ENCODE measurements at places on chromosomes 1 and 21. TPM values are rescaled to one million over a fixed set of nuclear protein-coding genes. Genes with fewer than 3 reads are reported as not detected.

Gene SPOCD1
- 8.4 TPM for total RNA-seq

Gene MAST2
- total RNA-seq, result 31.4 TPM

Gene FTCD
- total RNA-seq, result 1.3 TPM

Gene AGT
- total RNA-seq, result 27.5 TPM

Gene ACKR1
- total RNA-seq, result not detected

Gene SLC30A2
- total RNA-seq, result not detected

Gene FAM151A
- total RNA-seq, result not detected

GRCh38 chr1:4461726-4462290, 192.6 kb upstream of the AJAP1 start:
- DNase-seq, result no peak

GRCh38 chr1:160657250-160657781, 10.5 kb upstream of the SLAMF1 start:
- DNase-seq, result no peak

DNA sequence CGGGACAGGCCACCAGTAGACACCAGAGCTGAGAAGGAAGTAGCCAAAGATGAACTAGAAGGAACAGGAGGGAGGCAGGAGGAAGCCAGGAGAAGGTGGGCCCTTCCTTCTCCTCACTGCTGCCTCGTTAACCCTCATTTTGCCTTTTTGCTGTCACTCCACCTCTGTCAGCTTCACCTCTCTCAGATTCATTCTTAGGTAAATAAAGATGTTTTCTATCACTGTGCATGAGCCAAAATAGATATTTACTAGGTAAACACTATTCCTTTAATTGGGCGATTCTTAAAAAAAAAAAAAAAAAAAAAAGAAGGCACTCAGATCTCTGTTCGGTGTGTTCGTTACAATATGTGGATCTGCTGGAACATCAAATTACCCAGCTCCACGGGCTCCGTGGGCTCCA, 112.3 kb downstream of the GLUL start:
- no peak for DNase-seq

DNA sequence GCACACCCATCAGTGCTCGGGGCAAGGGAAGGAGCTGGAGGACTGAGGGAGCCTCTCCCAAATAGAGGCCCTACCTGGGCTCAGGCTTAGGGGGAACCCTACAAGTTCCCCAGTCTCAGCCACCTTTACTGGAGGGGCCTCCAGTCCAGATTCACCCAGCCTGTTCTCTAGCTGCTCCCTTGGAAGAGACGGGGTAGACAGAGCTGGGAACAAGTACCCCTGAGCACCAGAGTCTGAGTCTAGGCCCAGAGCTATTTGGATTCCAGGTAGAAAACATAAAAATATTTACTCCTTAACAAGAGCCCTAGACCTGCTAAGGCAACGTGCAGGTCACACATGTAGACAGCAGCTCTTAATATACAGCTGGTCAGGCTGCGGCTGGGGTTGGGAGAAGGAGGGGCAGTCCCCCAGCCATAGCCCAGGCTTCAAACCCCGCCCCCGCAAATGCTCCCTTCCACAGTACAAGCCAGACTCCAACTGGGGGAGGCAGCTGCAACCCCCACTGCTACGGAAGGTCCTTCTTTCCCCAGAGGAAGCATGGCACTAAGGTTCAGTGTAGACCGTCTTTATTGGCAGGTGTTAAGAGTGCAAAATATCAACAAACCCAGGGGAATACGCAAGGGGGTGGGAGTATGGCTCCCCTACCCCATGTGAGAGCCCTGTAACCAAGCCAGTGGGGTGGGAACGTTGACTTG, 8.0 kb downstream of the TENT5B start:
- no peak for DNase-seq

- no peak for DNase-seq
Measured at GRCh38 chr21:32795376-32795775, 23.8 kb upstream of the PAXBP1 start.

GRCh38 chr1:182974506-182975191, 21.7 kb upstream of the SHCBP1L start:
- no peak for DNase-seq

DNA sequence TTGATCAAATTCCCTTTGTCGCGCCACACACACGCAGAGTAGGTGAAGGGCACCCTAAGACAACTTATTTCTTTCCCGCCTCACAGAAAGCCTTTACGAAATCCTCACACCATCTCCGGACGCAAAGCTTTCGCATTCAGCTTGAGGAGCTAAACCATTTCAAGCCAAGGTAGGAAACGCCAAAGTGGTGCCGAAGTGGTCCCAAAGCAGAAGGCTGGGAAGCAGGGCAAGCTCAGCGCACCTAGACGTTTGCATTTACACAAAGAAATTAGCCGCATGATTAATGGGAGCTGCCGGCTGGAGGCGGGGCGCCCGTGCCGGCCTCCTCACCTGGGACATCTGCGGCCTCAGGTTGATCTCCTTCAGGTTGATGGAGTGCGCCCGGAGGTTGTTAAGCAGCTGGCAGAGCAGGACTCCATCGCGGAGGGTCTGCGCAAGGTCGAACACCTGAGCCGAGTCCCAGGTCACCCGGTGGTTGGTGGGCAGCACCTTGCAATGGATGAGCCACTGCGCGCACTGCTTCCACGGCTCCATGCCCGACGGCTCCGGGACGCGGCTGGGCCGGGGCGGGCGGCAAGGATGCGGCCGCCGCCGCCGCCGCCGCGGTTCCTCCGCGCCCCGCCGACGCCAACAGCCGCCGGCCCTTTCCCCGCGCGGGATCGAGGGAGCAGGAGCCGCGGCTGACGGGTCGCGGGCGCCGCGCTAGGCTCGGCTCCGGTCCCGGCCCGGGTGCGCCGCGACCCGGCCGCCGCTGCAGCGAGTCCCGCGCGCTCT, 457 bp downstream of the VAV3 start:
- no peak for DNase-seq

DNA sequence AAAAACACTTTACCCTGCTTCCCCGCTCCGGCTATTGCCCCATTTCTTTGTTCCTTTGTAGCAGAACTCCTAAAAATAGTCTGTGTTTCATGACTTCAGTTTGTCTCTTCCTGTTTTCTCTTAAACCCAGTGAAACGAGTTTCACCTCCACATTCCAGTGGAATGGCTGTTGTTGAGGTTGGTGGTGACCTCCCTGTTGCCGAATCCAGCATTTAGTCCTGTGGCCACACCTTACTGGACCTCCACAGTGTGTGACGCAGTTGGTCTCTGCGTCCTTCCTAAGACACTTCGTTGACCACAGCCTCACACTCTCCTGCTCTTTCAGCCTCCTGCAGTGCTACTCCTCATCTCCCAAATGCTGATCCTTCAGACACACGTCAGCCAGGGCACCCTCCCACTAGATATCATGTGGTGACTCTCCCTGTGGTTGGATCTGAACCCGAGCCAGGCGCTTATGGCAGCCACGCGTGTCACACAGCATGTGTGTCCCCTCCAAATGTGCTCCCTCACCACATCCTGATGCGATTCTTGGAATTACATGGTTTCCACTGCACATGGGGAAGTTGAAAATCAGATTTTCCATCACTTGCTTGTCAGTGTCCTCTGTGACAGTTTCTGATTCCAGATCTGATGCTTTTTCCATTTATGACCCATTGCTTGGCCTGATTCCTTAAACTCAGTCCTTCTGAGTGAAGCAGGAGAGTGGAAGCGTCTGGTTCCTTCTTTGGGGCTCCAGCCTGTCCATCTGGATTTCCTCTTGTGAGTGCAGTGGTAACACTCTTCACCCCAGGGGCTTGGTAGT, 99.1 kb upstream of the ARTN start:
- peak; percentile 60 for DNase-seq

DNA sequence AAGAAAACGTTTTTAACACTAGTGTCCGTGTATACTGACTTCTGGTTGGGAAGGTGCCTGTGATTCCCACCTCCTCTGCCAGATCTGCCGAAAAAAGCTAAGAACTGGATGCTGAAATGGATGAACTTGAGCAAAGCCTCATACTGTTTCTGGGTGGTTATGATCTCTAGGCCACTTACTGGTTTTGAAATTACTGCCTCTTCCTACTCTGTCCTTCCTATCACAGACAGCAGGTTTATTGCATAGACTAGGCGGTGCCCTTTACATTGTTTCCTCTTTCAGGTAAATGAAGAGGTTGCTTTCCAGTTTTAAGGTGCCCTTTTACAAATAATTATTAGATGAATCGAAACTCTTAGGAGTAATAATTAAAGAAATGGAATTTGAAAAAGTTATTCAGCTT, 27.5 kb downstream of the PEX14 start:
- no peak for DNase-seq

- DNase-seq, result no peak
Measured at GRCh38 chr1:40606978-40607377, 58.5 kb downstream of the RIMS3 start.

DNA sequence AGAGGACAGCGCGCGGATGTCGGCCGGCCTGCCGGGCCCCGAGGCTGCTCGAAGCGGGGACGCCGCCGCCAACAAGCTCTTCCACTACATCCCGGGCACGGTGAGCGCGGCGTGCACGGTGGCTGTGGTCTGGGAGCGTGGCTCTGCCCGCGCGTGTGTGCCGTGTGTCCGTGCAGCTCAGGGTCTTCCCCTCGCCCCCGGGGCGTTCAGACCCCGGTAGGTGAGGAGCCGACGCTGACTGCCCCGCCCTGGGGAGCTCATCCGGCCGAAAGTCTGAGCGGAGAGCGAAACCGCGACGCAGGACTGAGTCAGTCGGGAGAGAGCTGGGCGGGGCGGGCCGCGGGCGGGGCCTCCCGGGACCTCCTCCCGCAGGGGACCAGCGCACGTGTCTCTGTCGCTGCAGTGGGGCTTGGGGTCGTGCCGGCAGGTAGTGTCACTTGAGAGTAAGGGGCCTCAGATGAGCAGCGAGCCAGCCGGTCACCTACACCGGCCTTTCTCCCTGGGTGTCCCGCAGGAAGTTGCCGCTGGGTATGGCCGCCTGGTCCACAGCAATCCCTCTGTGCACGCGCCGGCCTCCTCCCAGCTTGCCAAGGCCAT, 520 bp downstream of the PLEKHN1 start:
- peak; percentile 70 for DNase-seq

DNA sequence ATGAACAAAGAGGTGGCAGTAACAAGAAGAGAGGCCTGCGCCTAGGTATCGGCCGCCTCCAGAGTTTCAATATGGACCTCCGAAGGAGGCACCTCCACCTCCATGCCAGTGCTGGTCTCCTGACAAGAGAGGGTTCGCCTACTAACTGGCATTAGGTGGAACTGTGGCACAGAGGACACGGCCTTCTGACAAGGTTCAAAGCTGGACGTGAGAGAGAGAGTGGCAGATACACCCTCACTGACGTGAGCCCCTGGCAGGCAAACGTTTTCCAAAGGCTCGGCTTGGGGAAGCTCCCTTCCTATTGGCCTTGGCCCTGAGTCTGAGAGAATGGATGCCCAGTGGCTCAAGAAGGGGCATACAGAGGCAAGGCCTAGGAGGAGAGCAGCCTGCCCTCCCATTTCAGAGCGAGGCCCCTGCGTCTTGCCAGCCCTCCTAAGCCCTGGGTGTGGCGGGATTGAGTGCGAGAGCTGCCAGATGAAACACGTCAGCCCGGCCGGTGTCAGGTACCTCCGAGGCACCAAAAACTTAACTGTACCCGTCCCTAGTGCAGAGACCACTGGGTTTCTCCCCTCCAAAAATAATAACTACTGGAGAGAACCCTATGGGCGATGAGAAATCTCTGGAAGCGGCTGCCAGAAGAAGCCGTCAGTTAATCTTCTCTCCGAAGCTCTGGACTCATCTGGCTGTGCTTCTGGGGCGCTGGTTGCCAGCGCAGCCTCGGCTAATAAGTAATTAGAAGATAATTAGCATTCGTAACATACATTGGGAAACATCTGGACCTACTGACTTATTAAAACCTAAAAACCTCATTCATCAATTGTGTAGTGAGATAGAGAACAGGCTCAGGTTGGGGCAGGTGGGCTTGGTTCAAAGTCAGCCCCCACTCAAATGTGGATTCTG, 283.6 kb downstream of the NPHP4 start:
- no peak for DNase-seq

- no peak for DNase-seq
Measured at GRCh38 chr1:23568608-23569383, 9.5 kb upstream of the ID3 start.

GRCh38 chr21:20259031-20259867, 739.0 kb upstream of the NCAM2 start:
- no peak for DNase-seq

DNA sequence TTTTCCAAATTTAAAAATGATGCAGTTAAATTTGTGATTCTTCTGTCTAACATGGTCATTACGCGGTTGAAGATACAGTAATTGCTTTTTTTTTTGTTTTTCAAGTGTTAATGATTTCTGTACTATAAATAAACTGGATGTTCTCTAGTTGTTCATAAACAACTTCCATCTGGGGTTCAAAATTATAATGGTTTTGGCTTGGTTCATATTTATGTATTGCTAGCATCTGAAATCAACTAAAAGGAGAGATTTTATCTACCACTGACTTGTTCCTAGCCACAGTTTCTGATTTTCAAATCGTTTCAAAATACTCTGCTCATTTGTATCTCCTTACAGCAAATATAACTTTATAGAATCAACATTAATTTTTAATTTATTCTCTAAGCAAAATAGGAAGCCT, 35.2 kb upstream of the PLPPR4 start:
- DNase-seq, result no peak

- DNase-seq, result no peak
Measured at GRCh38 chr1:223842784-223843183, 3.0 kb downstream of the TP53BP2 start.

DNA sequence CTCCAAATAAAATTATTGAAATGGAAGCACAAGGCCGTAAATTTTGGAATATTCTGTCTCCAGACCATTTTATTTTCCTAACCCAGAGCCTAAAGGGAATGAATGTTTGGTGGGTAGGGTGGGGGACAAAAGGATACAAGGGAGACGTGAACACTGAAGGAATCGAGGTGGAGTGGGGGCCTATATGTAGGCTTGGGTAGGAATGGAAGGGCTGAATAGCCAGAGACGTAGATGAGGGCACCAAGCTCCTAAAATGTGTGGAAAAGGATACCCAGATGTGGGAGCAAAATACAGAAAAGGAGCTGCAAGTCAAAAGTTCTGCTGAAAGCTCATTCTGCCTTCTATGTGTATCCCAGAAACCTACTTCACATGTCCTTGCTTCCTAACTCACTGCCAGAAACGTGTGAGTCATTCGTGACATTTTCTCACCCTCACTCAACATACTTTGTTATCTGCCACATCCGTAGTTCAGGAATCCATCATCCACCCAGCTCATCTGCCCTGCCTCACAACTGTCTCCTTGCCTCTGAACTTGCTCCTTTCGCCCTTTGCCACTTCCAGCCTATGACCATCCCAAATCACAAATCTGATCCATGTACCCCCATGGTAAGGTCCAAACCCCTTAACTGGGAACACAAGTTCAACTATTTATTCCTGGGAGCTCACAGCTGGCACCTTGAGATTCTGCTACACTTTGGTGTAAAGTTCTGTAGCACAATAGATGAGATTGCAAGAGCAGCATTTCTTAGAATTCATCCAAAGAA, 84.1 kb upstream of the PRDX6 start:
- DNase-seq, result no peak
